ENCODE measurements at places on chromosomes 7 and 10.

- no peak for DNase-seq
Observed at GRCh38 chr10:9137368-9137767, 1082.9 kb downstream of the GATA3 start.

DNA sequence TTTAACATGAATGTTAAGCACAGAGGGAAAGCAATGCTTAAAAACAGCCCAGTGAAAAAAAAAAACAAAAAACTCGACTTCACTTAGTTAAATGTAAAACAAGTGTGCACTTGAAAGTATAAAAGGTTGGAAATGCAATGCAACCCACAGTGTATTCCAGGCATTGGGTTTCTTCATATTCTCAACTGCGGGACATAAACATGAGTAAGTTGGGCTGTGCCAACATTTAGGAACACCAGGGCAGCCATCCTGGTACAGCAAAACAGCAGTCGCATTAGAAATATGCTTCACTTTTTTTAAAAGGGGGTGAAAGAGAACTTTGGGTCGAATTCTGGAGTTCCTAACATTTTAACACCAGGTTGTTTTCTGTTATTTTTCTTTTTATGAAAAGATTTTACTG, 937 bp downstream of the STEAP1 start:
- no peak for DNase-seq

DNA sequence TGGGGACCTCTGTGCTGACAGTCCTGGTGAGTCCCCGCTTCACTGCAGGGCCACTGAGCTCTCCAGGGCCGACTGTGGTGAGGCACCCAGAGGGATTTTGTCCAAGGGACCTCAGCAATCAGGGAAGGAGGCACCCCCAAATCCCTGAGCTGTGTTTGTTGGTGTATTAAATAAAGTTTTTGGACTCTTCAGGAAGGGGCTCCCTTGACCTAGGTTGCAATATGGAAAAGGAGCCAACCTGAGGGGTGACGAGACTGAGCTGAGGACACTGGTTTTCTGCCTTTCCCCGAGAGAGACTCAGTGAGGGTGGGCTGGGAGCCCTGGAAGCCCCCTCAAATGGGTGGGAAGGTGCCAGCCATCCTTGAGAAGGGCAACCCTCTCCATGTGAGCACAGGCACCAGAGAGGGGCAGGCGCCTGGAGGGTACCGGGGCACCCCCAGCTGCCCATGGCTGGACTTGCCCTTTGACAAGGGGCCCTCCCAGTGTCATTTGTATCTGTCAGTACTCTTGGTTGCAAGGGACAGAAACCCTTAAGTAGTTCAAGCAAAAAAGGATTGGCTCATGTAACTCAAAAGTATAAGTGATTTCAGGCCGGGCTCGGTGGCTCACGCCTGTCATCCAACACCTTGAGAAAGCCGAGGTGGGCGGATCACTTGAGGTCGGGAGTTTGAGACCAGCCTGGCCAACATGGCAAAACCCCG, 72.8 kb downstream of the C10orf105 start:
- DNase-seq: no peak

DNA sequence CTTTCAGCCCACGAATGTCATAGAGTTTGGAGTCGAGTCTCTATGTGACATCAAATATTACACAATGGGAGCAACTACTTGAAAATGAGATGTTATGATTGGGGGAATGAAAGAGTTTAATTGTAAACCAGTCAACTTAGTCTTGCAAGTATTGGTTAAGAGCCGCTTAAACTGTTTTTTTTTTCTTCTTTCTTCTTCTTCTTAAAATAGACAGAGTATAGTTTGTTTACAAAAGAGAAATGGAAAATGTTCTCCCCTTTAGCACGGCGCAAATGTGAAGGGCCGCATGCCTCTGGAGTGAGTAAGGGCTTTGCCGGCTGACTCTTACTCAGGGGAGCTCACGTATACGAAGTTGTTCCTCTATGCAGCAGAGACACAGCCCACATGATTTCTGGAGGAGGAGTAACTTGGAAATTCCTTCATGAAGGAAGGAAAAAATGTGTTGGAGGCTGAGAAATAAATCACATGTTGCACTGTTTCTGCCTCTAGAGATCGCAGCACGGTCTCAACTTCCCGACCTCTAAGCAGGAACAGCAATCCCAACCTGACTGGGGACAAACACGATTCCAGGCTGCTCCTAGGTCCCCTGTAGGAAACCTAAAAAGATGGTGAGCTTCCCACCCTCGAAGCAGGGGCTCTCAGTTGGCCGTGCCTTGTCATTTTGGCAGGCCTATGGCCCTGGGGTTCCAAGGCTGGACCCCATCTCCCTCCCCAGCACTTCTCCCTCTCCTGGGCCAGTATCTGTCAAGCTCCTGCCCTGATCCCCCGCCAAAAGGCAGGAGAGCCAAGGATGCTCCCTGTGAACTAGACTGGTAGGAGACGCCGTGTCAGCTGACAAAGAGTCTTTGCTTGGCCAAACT, 44.8 kb downstream of the MYOF start:
- DNase-seq: no peak

DNA sequence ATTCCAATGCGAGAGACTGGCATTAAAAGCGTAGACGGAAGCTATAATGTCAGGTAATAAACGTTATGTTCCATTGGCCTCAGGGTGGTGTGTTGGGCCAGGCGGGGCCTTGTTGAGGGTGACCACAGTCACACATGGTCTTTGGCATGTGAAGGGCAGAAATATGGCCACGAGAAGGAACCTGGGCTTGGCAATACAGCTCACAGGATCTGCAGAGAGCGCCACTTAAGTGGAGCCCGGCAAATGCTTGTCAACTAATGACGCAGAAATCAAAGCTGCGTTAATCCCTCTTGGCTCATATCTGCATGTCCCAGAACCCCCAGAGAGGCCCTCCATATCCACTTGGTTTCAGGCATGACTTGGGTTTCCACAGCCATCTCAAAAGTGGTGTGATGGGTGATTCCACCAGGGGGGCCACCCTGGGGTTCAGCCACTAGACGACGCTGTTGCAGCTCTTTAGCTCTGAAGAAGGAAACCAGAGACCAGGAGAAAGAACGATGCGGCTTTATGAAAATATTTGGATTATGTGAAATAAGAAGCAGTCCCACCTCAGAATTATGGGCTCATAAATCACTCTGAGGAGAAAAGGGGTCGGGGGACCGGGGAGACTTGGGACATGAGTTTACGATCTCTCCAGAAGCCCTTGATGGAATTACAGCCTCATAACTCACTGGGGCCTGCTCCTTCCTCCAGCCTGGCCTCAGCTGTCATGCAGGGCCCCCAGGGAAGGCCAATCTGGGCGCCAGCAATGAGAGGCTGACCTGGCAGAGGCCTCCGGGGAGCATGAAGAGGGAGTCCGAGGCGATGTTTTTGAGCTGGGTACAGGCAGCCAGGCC, 462.5 kb downstream of the PLXNA4 start:
- DNase-seq: no peak

- DNase-seq: peak; percentile 53
Observed at GRCh38 chr10:13100349-13101294, 659 bp downstream of the OPTN start.

DNA sequence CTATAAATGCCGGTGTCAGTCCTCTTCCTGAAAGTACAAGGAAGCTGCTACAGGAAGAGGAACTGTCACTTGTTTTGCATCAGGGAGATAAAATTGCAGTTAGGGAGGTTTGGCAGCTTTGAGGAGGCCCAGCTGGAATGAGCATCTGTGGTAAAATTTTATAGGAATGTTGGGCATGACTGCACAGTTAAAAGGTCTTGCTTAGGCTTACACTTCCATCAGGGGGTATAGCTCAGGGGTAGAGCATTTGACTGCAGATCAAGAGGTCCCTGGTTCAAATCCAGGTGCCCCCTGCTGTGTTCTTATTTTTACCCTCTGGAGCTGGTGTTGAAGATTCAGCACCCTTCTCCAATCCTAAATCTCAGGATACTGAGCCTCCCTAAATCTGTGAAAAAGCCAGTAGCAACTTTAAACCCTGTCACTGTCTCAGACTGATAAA, 65.9 kb downstream of the ZNF467 start:
- DNase-seq: no peak

- DNase-seq: no peak
Observed at GRCh38 chr7:50607524-50608125, 42.4 kb upstream of the DDC start.

DNA sequence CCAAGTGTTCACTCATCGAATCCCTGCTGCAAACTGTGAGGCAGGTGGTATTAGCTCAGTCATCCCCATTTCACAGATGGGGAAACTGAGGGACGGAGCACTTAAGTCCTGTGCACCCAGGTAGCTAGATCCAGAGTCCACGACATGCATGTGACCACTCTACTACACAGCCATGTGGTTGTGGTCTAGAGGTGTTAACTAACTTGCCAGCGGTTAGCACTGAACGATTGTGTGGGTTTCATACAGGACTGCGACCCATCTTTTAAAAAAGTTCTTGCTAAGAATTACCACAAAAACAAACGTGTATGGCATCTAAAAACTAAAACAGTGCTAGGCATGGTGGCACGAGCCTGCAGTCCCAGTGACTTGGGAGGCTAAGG, 16.1 kb upstream of the ABCC2 start:
- no peak for DNase-seq

- DNase-seq: no peak
Observed at GRCh38 chr7:105224884-105225651, 163.7 kb downstream of the SRPK2 start.

DNA sequence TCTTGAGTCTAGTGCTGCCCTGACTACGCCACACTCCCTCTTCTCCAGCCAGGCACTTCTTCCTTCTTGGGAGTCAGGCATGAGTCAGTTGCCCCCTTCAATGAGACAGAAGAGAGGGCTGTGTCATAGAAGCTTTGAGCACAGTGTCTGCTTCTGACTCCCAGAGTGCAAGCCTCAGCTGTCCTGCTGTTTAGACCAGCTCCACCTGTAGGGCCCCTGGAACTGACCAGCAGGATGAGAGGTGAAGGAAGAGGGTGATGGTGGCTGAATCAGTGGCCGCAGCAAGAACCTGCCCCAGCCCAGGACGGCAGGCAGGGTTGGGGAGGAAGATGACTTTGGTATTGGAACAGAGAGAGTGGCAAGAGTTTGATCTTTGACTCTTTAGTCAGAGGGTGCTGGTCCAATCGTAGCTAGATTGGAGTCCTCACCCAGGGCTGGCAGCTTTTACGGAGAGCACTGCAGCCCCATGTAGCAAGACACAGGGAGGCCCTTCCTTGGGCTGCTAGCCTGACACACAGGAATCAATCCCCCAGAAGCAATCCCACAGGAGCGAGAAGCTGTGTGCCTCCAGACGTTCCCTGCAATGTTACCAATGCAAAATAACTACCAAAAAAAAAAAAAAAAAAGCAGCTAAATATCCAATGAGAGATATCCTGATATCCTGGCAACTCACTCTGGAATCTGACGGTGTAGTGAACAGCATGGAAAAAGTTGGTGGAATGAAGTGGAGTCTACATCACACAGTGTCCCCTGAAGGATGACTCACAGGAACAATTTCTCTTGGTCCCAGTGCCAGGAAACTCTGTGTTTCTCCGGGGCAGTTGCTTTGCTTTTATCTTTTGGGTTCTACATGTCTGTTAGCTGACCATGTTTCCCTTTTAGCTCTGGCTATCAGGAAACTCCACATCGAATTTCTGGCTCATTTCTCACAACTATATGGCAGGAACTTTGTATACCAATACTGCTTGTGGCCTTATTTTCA, 6.9 kb downstream of the C10orf62 start:
- no peak for DNase-seq

DNA sequence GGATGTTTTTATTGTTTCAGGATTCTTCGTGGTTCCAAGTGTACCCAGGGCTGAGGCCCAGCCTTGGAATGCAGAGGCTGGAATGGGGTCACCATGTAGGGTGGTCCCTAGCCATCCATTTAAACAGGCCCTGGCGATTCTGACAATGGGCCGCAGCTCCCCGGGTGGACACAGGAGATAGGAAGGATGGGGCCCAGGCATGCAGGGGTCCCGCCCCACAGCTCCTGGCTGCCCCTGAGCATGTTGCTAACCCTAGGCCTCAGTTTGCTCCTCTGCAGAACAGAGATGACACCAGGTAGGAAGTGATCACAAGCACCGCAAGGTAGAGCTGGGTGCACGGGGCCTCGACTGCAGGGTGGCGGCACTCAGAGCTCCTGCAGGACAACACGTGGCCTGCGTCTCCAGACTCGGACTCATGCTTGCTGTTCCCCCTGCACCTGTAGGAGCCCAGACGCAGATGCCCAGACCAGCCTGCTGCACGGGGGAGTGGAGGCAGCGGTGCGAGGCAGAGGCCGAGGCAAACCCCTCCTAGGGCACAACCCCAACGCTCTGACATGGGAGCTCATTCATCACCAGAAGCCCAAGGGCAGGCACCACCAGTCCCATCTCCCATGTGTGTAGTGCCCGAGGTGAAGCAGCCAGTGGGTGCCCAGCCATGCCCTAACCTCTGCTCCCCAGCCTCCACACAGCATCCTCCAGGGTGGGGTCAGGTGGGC, 25.5 kb downstream of the VIPR2 start:
- DNase-seq: no peak

DNA sequence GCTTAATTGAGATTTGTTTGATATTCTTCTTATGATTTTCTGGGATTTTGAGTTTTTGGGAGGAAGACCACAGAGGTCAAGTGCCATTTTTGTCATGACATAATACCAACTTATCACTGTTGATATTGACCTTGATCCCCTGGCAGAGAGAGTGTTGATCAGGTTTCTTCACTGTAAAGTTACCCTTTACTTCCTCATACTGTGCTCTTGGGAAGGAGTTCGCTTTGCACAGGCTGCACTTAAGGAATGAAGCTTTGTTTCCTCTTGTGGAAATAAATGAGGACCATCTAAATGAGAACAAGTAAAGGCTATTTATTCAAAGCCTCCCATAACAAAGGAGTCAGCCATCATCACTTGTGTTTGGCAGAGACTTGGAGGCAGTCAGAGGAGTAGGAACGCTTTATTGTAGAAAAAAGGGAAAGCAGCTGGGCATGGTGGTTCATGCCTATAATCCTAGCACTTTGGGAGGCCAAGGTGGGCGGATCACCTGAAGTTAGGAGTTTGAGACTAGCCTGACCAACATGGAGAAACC, 16.1 kb downstream of the ST7 start:
- DNase-seq: no peak

DNA sequence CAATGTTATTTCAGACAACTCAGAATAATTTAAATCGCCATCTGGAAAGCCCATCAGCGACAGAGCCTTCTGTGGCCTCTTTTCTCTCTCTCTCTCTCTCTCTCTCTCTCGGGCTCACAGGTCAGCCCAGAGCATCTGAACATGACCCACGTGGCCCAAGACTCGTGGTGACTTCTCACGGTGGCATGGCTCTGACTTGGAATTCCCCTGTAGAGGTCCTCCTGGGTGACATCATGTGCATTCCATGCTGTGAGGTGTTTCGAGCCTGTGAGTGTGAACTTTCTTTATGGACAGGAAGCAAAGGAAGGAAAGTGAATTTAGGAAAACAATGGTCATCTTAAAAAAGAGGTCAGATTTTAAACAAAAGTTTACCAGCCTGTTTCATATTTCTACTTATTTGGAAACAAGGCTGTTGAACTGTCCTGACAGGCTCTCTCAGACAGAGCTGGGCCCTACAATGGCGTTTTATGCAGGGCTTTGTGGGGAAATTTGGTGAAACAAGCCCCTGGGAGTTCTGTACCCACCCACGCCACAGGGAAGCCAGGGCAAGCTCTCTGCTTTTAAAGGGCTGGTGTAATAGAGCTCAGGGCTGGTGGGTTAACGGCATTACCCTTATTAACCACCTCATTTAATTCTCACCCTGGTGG, 359.7 kb upstream of the ZNF32 start:
- no peak for DNase-seq

Data from NCI-H146 (cell line).